ENCODE measurements at places on chromosomes 2 and 18. TPM values are rescaled to one million over a fixed set of nuclear protein-coding genes. Genes with fewer than 3 reads are reported as not detected.

The FHOD3 gene
- 0.53 TPM for total RNA-seq

GRCh38 chr2:26993768-26994167, 23.3 kb downstream of the MAPRE3 start:
- H3K4me1 ChIP-seq, result peaks cover 26% of the 10 kb centered on the region
- H3K27me3 ChIP-seq, result no peaks in the 10 kb centered on the region
- no peaks in the 10 kb centered on the region for H3K36me3 ChIP-seq
- no peak for DNase-seq
- H3K27ac ChIP-seq, result no peak overlapping the region
- no peak overlapping the region for H3K4me3 ChIP-seq

The ICA1L gene
- total RNA-seq, result 2.0 TPM

DNA sequence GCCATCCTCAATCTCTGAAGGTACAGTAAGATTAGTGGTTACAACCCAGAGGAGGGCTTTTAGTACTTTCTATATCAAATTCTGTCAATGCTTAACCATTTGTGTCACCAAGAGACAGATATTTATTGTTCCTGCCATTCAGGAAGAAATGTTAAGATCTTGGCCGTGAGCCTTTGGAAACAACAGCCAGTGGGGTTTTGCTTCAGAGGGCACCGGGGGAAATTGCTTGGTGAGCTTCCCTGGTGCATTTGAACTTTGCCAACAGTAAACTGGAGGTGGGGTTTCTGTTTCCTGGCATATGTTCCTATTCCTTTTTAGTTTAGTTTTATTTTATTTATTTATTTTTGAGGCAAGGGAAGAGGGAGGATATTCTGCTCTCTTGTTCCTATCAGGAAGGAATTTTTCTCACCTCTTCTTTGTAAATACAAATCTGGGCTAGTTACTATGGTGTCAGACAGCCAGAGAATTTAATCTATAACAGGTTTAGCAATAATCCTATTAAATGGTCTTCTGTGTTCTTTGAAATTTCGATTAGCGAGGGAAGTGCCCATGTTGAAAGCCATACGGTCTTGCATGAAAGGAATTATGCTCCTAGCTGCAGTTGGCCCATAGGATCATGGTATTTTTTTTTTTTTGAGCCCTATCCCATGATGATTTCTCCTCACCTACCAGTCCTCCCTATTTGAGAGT, 95.7 kb downstream of the MAIP1 start:
- DNase-seq, result no peak
- no peak overlapping the region for H3K27ac ChIP-seq
- H3K4me3 ChIP-seq, result no peak overlapping the region
- H3K36me3 ChIP-seq, result no peaks in the 10 kb centered on the region
- H3K4me1 ChIP-seq, result no peaks in the 10 kb centered on the region

DNA sequence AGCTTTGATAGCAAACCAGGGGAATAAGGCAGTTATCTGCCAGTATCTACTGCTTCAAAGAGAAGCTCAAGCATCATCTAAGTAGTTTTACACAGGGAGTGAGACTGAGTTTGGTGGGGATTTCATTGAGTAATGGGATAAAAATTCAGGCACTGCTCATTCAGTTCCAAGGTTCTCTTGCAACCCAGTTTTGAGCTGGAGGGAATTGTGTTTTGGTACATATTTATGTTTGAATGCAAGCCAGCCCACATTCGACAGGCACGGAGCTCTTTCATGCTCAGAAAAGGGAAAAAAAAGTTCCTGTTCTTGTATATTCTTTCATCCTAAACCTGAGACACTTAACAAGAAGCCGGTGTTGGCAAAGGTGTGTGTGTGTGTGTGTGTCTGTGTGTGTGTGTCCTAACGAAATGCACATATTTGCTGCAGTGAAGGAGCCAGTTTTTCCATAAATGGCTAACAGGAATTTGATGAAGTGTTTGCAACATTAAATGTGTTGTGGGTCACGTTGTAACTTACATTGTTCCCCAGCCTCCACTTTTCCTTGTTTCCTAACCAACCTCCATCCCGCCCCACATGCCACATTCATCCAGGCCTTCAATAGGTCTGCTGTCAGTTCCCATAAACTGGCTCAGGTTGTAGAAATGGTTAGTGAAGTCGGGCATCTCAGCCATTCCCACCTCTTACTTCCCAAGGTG, 311.1 kb downstream of the TXNL1 start:
- H3K4me1 ChIP-seq, result peaks cover 9% of the 10 kb centered on the region
- no peak for DNase-seq
- H3K36me3 ChIP-seq, result no peaks in the 10 kb centered on the region
- no peak overlapping the region for H3K4me3 ChIP-seq

The STK36 gene
- 7.9 TPM for total RNA-seq

DNA sequence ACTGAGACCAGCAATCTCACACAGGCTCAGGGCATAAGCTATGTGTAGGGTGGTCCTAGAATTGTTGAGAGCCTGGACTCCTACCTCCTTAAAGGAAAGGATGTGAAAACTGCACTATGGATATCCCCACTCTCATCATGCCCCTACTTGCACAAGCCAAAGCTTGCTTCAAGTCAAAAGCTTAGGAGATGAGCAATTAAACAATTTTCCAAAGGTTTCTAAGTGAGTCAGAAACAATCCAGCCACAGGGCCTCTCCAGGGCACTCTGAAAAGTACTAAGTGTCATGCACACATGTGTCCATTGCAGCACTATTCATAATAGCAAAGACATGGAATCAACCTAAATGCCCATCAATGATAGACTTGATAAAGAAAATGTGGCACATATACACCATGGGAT, 215.4 kb downstream of the AFF3 start:
- DNase-seq, result no peak
- H3K27ac ChIP-seq, result no peak overlapping the region
- no peaks in the 10 kb centered on the region for H3K27me3 ChIP-seq
- H3K4me3 ChIP-seq, result no peak overlapping the region
- H3K36me3 ChIP-seq, result no peaks in the 10 kb centered on the region

DNA sequence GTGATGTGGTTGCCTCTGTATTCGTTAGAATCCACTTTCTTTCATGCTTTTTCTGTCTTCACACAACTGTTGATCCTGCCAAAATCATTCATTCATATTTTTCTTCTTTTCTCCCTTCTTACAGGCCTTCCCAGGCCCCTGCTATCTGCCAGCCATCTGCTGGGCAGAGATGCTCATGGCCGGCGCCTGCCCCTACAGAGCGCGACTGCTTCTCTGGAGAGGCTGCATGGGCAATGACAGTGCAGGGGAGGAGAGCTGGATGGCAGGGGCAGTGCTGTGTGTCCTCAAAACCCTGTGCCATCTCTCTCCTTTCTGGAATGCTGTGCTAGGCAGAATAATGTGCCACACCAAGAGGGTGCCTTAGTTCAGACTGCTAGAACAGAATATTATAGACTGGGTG, 125.2 kb downstream of the INHBB start:
- no peaks in the 10 kb centered on the region for H3K36me3 ChIP-seq
- H3K4me1 ChIP-seq, result peaks cover 19% of the 10 kb centered on the region
- no peak overlapping the region for H3K27ac ChIP-seq
- no peak for DNase-seq

GRCh38 chr2:226652369-226652768, 147.3 kb downstream of the IRS1 start:
- DNase-seq, result no peak
- no peaks in the 10 kb centered on the region for H3K36me3 ChIP-seq
- peaks cover 68% of the 10 kb centered on the region for H3K4me1 ChIP-seq

DNA sequence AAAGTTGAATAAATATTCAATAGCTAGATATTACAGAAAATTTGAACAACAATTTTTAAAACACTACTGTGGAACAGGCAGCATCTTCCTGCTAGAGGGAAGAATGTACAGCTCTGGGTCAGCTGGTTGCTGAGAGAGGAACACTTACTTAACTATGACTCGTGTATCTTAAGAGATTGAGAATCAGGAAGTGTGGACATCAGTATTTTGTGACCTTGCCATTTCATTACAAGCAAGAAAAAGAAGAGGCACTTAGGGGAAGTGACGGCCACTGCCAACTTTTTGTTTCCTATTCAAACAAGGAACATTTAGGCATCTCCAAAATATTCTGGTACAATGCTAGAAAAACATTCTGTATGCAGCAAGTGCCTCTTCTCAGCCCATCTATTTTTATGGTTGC, 45.9 kb downstream of the ITPRID2 start:
- H3K36me3 ChIP-seq, result no peaks in the 10 kb centered on the region
- H3K27me3 ChIP-seq, result no peaks in the 10 kb centered on the region
- no peak overlapping the region for H3K27ac ChIP-seq
- H3K4me1 ChIP-seq, result no peaks in the 10 kb centered on the region
- no peak overlapping the region for H3K4me3 ChIP-seq
- DNase-seq, result no peak

The MARCO gene
- total RNA-seq, result not detected

The LYPD6 gene
- 15.0 TPM for total RNA-seq

GRCh38 chr2:63856303-63856603, 14.6 kb downstream of the UGP2 start:
- no peak for DNase-seq
- H3K36me3 ChIP-seq, result peaks cover 60% of the 10 kb centered on the region
- H3K27ac ChIP-seq, result no peak overlapping the region
- no peaks in the 10 kb centered on the region for H3K27me3 ChIP-seq
- no peaks in the 10 kb centered on the region for H3K4me1 ChIP-seq

The MEP1B gene
- total RNA-seq, result not detected

The USP34 gene
- 59.1 TPM for total RNA-seq

- H3K36me3 ChIP-seq, result no peaks in the 10 kb centered on the region
- no peak overlapping the region for H3K4me3 ChIP-seq
- no peak for DNase-seq
- H3K27me3 ChIP-seq, result no peaks in the 10 kb centered on the region
Observed at GRCh38 chr2:232367591-232368233, 10.8 kb upstream of the ALPP start.

Measured in SJSA1 (cell line).